Midbrain (tissue), 1 donor: ENCODE measurements at places on chromosomes 4 and X.

DNA sequence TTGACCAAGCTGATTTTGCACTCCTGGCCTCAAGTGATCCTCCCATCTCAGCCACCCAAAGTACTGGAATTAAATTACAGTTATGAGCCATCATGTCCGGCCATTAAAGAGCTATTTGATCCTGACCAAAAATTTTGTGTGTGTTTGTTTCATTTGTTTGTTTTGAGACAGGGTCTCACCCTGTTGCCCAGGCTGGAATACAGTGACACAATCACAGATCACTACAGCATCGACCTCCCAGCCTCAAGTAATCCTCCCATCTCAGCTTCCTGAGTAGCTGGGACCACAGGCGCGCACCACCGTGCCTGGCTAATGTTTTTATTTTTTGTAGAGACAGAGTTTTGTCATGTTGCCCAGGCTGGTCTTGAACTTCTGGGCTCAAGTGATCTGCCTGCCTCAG is 82.9 kb upstream of the RBPJ start:
- DNase-seq = no peak

DNA sequence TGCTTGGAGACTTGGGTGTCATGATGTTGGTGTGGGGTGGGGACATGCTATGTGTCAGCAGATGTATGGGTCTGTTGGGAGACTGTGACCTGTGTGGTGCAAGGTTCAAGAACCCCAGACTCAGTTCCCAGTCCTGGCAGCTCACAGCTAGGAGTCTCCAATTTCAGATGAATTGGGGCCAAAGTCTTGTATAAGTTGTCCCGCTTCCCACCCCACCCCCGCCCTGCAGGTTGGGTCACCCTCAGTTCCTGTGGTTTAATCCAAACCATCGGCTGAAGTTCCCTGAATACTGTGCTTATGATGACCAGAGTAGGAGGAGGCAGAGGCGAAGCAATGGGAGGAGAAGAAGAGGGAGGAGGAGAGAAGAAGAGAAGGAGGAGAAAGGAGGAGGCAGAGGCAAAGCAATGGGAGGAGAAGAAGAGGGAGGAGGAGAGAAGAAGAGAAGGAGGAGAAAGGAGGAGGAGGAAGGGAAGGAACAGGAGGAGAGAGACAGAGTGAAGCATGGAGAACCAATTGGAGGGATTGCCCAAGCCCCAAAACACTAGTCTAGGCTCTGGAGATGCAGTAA is 112.6 kb downstream of the EFNB1 start:
- DNase-seq = no peak

- DNase-seq = no peak
Observed at GRCh38 chr4:112704991-112705845, 68.3 kb downstream of the LARP7 start.

DNA sequence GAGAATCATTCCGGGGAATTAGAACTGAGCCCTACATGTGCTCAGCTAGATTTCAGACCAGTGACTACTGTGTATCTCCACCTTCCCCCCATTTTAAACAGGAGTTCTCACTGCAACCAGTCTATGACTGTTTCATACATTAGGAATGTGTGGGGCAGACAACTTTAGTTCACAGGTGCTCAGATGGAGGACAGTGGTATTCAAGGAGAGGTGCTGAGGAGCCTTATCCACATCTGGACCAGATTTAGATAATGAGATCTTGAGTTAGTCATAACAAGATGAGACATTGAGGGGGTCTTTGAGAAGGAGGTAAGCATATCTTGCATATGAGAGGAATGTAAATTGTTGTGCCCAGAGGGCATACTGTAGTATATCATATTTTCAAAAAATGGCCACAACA is 32.8 kb upstream of the RELL1 start:
- no peak for DNase-seq

GRCh38 chr4:132767901-132768300 is 381.2 kb upstream of the PCDH10 start:
- no peak for DNase-seq

- DNase-seq = no peak
Observed at GRCh38 chr4:178311997-178312396, 869.8 kb upstream of the AGA start.

GRCh38 chr4:17477774-17478472 is 34.0 kb downstream of the QDPR start:
- no peak for DNase-seq

GRCh38 chrX:41686788-41687187 is 2.0 kb upstream of the GPR34 start:
- no peak for DNase-seq

DNA sequence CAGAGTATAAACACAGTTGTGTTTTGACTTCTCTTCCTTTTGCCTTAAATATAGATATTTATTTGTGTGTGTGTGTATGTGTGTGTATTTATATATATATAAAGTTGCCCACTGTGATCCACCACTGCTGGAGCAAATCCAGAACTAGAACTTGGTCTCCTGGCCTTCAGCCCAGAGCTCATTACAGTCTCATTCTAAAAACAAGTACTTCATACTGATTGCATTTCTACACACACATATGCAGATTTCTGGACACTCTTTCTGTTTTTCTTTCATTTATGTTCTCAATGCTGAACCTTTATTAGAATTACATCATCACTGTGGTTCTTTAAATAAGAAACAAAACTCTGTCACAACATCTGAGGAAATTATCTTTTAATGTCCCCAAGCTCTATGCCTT is 381 bp downstream of the TXK start:
- DNase-seq = no peak

GRCh38 chrX:71958281-71958675 is 47.6 kb downstream of the NHSL2 start:
- no peak for DNase-seq

DNA sequence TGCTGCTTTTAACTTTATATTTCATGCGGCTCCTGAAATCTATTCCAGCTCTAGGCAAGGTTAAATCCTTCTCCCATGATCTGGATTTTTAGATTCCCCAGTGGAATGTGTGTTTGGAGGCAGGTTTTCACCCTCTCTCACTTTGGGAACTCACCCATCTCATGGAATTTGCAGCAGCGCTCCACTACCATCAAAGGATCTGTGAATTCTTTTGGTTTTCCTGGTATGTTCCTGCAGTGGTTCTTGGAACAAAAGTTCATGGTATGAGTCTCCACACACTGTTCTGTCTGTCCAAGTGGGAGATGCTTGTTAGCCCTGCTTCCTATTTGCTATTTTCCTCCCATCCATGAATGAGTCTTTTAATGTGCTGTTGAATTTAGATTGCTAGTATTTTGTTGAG is 14.0 kb downstream of the APOOL start:
- no peak for DNase-seq

DNA sequence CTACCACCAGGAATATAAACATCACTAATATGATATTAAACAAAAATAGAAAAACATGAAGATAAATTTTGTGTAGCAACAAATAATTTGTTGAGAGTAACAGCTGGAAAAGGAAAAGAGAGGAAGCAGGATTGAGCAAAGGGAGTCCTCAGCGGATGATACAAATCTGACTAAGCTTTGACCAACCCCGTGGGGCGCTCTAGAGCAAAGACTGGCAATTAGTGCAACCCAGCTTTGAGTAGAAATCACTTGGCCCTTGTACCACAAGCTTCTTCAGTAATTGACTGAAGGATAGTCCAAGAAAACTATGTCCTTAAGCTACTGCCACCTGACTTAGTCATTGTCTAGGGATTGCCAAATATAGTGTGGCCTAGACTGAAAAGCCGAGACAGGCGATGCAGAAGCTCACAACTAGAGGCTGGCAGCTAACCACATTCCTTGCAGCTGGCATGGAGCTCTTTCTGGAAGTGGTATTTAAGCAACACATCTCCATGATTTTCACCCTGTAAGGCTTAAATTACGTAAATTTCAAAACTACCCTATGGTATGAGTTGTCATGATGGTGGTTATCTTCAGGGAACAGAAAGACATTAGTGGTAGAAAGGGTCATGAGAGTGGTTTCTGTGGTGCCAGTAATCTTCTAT is 396.0 kb downstream of the PDGFC start:
- no peak for DNase-seq

- no peak for DNase-seq
Observed at GRCh38 chr4:84089652-84090437, 409.2 kb downstream of the NKX6-1 start.

DNA sequence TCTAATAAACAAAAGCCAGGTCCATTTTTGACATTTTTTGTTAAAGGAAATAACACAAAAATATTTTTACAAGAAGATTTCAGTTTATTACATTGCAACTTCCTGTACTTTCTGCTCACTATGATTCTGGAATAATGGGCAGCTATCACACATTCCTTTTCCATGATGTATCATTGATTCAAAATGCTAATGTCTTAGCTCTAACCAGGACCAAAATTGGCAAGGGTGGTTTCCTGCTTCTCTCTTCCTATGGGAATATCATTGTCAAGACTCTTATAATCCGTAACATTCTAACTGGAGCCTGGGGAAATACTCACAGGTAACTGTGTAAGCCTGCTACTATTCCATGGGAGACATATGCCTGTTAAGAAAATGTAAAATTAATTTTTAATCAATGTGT is 218.6 kb downstream of the DCAF12L2 start:
- DNase-seq = no peak

- no peak for DNase-seq
Observed at GRCh38 chr4:2367626-2368025, 50.8 kb downstream of the ZFYVE28 start.

DNA sequence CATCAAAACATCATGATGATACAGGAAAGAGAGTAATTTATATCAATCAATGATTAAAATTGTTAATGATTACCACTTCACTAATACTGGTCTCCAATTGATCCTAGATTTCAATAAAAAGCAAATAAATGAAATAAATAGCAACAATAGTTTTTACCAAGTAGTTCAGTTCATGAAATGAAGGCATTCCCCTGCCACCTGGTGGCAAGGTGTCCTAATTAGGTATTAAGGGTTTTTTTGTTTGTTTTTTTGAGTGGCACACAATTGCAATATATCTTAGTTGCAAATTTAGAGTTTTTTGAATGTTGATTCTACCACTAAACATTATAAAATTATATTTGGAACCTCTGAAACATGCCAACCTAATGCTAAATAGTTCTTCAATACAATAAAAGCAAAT is 157.4 kb upstream of the PDE5A start:
- no peak for DNase-seq

- no peak for DNase-seq
Observed at GRCh38 chrX:2550328-2551020, 49.7 kb upstream of the DHRSX start.

- DNase-seq = no peak
Observed at GRCh38 chrX:66193821-66194220, 29.8 kb downstream of the HEPH start.
